ENCODE measurements at places on chromosomes 12 and 14. TPM values are rescaled to one million over a fixed set of nuclear protein-coding genes. Genes with fewer than 3 reads are reported as not detected.

GRCh38 chr12:85036733-85037132, 582 bp downstream of the LRRIQ1 start:
- DNase-seq: no peak

DNA sequence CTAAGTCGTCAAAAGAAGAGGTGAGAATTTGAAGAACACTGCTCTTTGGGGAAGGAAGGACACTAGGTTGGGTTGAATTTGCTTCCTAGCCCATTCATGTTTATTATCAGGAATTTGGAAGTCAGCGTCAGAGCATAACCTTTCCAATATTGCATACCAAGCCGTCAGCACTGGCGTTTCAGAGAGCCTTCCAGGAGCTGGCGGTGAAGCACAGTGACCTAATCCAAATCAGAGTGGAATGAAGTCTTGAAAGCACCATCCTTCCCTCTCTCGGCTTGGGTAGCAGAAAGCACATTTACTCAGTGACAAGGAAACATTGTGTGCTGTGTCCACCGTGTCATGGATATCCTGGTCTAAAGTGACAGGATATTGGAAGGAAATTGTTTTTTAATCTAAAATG, 240.3 kb upstream of the PELI2 start:
- DNase-seq: no peak

GRCh38 chr12:120119271-120119973, 2.9 kb upstream of the RAB35 start:
- DNase-seq: no peak

GRCh38 chr14:61388173-61388975, 67.0 kb downstream of the PRKCH start:
- DNase-seq: no peak

DNA sequence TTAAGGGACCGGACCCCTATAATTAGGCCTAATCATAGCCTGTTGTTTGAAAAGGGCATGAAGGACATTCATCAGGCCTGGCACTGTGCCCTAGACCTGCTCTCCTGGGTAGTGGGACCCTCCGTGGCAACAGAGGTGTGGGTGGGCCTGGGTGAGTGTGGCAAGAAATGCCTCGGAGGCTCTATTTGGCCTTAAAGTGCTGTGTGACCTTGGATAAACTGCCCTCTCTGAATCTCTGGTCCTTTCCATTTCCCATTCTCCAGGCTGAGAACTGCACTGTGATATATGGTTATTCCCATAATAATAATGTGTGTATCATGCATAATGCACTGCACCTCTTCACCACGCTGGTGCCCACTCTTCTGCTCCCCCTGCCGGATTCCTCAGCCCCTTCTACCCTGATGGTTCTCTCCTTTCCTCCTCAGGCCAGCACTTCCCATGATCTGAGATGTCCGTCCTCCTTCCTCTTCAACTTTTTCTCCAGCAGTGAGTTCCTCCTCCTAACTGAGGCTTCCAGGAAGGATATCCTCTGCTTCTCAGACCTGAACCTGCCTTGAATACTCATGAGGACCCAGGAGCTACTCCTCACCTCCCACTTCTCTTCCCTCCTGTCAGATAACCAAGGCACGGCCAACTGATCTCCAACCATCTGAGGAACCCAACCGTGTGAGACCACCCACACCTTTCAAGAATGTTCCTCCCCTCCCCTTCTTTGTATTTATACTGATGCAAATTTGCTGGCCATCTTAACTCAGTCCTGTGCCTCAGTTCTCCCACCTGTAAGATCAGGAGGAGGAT, 111.0 kb upstream of the PZP start:
- DNase-seq: no peak

DNA sequence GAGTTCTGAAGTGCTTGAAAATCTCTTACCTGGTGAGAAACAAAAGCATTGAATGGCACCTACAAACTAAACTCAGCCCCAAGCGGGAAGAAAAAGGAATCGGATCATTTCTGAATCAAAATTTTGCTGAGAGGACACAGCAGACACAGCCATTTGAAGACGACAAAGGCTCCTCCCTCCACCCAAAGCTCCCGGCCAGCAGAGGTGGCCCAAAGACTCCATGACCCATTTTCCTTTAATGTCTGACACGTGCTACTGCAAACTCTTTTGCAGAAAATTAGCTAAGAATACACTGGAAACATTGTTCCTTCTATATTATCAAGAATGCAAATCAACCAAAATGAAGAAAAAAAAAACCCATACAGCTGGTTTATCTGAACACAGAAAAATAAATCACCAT, 85.9 kb upstream of the FOXN3 start:
- DNase-seq: no peak

DNA sequence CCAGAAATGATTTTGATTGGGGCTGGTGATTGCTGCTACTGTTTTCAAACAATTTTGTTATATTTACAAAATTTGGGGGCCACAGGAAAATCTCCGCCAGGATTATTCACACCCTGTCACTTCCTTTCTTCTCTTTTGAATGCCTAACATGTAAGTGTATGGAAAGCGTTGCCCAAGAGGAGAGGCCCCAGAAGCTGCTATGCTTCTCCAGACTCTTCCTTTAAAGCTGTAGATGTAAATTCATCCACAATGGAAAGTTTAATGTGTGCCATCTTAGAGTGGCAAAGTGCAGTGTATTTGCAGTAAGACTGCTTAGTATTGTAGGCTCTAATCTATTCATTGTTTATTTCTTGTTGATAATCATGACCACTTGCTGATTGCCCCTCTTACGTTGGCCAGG, 136.7 kb upstream of the LRIG3 start:
- no peak for DNase-seq

DNA sequence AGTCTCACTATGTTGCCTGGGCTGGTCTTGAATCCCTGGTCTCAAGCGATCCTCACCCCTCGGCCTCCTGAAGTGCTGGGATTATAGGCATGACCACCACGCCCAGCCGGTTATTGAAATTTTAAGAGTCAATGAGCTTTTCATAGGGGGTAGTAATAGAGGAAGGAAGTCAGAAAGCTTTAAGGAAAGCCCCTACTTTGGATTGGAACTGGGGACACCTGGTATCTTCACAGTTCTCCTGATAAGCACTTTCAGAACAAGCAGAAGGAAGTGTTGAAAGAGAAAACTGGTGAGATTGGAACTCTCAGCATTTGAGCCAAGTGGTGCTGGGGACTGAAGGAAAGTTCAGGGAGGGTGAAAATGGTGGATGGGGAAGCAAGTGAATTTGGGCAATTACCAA, 5.1 kb downstream of the SLC4A8 start:
- no peak for DNase-seq

GRCh38 chr14:42862114-42862513, 1255.4 kb downstream of the LRFN5 start:
- no peak for DNase-seq

DNA sequence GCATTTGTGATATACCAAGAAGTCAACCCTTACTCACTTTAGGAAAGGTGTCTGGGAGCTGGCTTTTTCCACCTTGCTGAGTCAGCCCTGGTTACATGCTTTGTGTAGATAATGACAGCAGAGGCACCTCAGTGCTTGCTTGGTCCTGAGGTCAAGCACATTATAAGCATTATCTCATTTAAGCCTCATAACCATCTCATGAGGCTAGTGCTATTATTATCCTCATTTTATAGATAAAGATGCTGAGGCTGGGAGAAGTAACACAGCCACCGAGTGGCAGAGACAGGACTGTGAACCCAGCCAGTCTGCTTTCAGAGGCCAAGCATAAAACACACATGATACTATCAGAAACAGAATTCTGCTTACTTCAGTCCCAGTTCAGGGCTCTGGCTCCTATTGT, 29.4 kb downstream of the MAX start:
- DNase-seq: no peak

GRCh38 chr14:65439117-65439516, 26.6 kb downstream of the FUT8 start:
- no peak for DNase-seq

GRCh38 chr12:14396071-14396470, 30.6 kb downstream of the ATF7IP start:
- peak; percentile 52 for DNase-seq

- DNase-seq: no peak
Observed at GRCh38 chr12:31524791-31525495, 66.0 kb downstream of the DENND5B start.

DNA sequence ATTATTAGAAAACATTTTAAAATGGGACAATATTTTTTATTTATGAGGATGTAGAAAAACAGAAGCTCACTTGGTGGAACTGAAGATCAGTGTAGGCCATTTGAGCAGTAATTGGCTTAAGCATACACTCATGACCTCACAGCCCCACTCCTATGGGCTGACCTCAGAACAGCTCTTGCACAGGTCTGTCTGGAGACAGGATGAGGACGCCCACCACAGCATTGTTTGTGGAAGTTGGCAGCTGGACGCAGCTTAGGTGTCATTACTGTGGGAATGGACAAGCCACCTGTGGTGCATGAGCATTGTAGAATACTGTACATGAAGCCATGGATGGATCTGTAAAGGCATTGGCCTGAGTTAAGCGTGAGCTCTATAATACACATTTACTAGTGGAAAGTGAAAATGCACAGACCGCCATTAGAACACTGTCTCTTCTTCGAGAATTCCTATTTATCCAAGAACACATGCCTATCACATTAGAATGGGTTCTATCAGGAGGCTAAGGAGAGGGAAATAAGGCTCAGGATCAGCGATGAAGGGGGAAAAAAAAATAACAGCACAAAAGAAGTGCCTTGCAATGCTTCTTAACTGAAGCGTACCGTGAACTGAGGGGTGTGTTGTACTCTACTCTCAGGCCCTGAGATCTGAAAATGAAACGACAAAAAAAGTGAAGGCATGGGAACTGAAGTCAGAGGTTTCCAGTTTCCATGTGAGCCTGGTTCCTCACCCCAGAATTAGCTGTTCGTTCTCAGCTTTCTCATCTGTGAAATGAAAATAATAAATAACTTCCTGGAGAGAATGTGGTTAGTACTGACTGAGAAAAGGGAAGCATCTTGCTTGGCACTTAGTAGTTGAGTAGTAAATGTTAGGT, 33.6 kb downstream of the KCNA1 start:
- no peak for DNase-seq

- DNase-seq: no peak
Observed at GRCh38 chr12:64819816-64820402, 4.5 kb upstream of the TBC1D30 start.

- no peak for DNase-seq
Observed at GRCh38 chr12:5888816-5889315, 56.2 kb downstream of the ANO2 start.

GRCh38 chr12:21580748-21581516, 23.7 kb downstream of the GYS2 start:
- no peak for DNase-seq

GRCh38 chr12:52372216-52373154, 5.2 kb upstream of the KRT85 start:
- peak; percentile 91 for DNase-seq

GRCh38 chr12:127590868-127591267, 676.1 kb upstream of the TMEM132C start:
- DNase-seq: no peak

- no peak for DNase-seq
Observed at GRCh38 chr12:46472893-46473633, 100.5 kb upstream of the SLC38A2 start.

GRCh38 chr12:75705749-75706711, 194.6 kb upstream of the KRR1 start:
- DNase-seq: peak; percentile 49

GRCh38 chr12:115916910-115917668, 360.4 kb downstream of the MED13L start:
- DNase-seq: peak; percentile 77

GRCh38 chr12:3220382-3221321, 143.5 kb downstream of the TSPAN9 start:
- DNase-seq: no peak

PZP gene
- total RNA-seq: 4.6 TPM

XPOT gene
- 46.8 TPM for total RNA-seq

PTPRO gene
- total RNA-seq: 1.1 TPM

SLC8A3 gene
- 0.43 TPM for total RNA-seq

AICDA gene
- total RNA-seq: not detected

CEP290 gene
- total RNA-seq: 48.5 TPM

KRT73 gene
- 0.16 TPM for total RNA-seq

Data from testis (tissue), 5 donors.